Stimulated activated CD4-positive, alpha-beta T cell treated with anti-CD3 and anti-CD28 coated beads, Interleukin-1b, Interleukin-23, amount 100 ng/mL, for 4 hours (primary cell): ENCODE measurements at places on chromosomes 16 and 17.

GRCh38 chr17:45222289-45222995 lies 757 bp downstream of the FMNL1 start:
- DNase-seq, result no peak

GRCh38 chr17:353213-353837 lies 718 bp upstream of the RPH3AL start:
- DNase-seq, result no peak

DNA sequence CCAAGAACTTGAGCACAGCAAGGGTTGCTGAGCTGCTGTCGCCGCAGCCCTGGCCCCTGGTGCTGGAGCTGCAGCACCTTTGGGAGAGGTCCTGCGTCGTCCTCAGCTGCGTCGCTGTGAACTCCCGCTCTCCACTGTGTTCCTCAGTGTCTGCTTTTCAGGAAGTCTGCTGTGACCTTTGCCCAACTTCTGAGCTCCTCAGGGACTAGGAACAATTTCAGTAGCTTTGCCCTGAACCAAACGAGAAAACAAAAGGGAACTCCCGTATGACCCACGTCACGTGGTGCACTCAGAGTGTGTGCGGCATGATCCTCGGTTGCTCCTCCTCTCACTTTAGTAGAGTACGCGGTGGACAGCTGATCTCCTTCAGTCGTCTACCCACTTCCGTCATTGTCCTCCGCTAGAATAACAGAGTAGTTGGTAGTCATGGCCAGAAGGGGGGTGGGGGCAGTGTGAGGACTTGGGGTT lies 44.2 kb downstream of the WDR45B start:
- no peak for DNase-seq

GRCh38 chr16:84603140-84603816 lies 14.6 kb downstream of the COTL1 start:
- no peak for DNase-seq

DNA sequence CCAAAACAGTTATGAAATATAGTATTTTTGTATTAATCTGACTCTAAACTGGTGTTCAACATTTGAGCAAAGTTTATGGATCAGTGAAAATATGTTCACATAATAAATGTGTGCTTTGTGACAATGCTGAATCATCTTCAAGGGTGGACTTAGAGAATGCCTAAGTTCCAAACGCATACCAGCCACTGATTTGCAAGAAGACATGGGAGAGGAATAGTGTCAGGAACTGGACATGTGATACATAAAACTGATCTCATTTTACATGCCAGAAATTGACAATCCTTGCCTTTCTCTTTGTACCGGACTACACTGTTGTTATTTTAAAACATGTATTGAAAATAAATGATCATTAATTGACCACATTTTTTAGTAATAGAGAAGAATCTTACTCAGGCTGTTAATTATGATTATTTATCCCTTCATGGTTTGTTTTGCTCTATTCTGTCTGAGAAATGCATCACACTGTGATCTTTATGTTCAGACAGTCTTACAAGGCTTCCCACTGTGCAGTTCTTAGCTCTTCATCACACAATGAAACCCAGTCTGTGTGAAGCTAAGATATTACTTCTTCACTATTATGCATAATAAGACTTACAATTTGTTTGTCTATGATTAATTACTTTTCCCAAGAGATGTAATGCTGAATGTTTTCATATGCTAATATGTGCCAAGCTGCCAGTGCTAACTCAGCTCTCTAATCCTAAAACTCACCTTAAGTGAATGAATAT lies 1180.6 kb upstream of the CDH8 start:
- no peak for DNase-seq

GRCh38 chr17:41666237-41666641 lies 22.4 kb upstream of the EIF1 start:
- DNase-seq, result peak; percentile 55

DNA sequence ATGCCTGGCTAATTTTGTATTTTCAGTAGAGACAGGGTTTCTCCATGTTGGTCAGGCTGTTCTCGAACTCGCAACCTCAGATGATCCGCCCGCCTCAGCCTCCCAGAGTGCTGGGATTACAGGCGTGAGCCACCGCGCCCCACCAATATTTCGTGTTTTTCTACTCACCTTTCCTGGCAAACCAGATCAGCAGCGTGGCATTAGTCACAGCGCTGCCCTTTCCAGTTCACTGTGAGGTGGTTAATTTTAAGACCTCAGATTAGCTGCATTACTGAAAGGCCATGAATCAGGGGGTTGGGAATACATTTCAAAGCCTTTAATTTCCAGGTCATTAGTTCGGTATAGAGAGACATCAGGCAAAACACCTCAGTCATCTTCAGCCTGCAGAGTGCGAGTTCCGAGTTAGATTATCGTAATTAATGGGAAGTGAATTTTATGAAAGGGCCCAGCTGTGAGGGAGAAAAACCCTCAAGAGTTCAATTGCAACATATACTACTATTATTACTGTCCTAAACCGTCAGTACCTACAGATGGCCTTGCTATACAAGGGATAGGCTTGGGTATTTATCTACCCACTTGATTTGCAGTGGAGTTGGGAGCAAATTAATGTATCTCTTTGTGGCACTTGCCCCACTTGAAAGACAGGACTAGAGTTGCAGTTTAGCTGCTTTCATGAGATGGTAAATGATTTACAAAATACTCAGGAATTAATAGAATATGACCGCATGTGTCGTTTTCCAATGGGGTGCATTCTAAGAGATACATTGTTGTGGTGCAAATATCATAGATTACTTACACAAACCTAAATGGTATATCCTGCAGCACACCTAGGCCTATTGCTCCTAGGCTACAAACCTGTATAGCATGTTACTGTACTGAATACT lies 2.1 kb upstream of the USP32 start:
- DNase-seq, result no peak

GRCh38 chr16:20660325-20660724 lies 37.2 kb downstream of the ACSM1 start:
- DNase-seq, result no peak
